ENCODE measurements at places on chromosomes 7 and 10. TPM values are rescaled to one million over a fixed set of nuclear protein-coding genes. Genes with fewer than 3 reads are reported as not detected.

DNA sequence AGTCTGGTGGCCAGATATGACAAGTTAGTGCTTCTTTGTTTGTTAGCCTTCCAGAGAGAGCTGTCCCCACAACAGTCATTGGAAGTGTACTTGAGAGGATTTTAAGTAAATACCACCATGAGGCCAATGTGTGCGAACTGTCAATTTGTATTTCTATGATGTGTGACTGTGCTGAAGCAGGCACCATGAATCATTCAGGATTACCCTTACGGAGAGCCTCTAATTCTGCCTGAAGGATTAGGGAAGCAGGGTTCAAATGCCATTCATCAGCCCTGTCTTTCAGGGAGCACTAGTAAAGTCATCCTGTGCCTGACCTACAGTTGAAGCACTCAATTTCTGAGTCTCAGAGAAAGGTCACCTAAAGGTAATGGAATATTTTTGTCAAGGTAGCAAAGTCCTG, 109.3 kb downstream of the GATA3 start:
- DNase-seq, result no peak

DNA sequence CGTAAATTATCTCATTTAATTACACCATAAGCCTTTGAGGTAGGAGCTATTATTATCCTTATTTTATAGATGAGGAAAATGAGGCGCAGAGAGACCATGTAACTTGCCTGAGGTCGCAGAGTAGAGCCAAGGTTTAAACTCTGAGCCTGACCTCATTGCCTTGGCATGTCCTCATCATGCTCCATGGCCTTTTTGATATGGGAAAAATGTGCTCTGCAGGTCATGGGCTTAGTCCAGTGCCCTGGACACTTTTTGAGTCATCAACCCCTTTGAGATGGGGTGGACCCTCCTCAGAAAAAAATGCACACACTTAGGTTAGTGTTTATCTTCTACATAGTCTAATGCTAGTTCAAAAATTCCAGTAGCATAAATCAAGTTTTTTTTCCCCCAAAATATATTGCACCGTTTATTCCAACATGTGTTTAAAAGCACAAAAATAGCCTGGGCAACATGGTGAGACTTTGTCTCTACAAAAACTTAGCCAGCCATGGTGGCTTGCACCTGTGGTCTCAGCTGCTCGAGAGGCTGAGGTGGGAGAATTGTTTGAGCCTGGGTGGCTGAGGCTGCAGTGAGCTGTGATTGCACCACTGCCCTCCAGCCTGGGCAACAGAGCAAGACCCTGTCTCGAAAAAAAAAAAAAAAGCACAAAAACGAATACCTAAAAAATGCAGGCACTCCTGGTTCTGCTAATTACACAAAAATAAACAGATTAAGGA, 28.6 kb upstream of the TMEM178B start:
- no peak for DNase-seq

GRCh38 chr7:80134536-80135308, at the start of gene GNAI1:
Gene GNAI1, plus strand, starts transcription at chr7:80134831. Its CDS starts 330 bp downstream, at chr7:80135161.
- DNase-seq, result peak; percentile 61

DNA sequence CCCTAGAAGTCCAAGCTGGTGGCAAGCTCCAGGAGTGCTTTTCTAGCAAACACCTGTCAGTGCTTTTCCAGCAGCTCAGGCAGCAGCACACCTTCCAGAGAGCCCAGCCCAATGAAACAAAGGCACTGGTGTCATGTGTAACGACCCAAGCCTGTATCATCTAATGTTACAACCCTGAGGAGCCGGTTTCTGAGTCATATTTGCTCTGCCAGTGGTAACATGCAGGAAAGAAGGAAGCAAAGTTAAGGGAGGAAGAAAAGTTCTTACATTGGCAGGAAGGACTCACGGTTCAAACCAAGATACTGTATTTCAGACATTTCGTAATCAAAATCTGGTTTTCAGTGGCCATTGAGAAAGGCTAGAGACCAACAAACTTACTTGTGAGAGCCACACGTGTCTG, at the start of gene ANKRD22:
Gene ANKRD22 (minus strand): TSS at position 139 of the 400 bp plus-strand sequence. CDS start 237 bp downstream, outside the sequence.
- no peak for DNase-seq

GRCh38 chr10:129845111-129845753, 118.8 kb downstream of the EBF3 start:
- DNase-seq, result peak; percentile 31

COL17A1 gene
- total RNA-seq, result 128 TPM

All from skin of body (tissue), 3 donors.